NCI-H187 (cell line): ENCODE measurements at places on chromosomes 11 and 22.

DNA sequence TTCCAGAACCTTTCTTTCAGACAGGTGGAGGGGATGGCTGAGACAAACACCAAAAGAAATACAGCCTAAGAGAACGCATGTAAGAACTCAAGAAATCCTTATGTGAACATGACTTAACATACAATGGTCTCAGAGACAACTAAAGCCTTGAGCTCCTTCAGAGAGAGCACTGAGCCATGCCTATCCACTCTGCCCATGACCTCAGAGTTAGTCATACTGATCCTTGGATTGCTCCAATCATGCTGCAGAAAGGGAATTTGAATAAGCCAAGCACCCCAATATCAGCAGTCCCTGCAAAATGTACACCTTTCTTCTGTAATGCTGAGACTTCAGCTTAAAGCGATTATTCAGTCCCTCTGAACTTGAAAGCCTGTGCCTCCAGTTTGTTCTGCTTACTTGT, 43.2 kb upstream of the CHKA start:
- no peak for DNase-seq

GRCh38 chr11:37905707-37906417, 1307.8 kb upstream of the RAG2 start:
- no peak for DNase-seq

- no peak for DNase-seq
Observed at GRCh38 chr22:42993651-42994275, 21.2 kb downstream of the PACSIN2 start.

GRCh38 chr11:9639985-9640384, 23.9 kb upstream of the SWAP70 start:
- no peak for DNase-seq

GRCh38 chr22:45977551-45978274, 751 bp upstream of the WNT7B start:
- no peak for DNase-seq

DNA sequence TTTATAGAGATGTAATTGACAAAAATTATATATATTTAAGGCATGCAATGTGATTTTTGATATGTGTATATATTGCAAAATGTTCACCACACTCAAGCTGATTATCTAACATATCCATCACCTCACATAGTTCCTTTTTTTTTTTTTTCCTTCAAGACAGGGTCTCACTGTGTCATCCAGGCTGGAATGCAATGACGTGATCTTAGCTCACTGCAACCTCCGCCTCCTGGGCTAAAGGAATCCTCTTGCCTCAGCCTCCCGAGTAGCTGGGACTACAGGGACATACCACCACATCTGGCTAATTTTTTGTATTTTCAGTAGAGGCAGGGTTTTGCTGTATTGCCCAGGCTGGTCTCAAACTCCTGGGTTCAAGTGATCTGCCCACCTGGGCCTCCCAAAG, 65.1 kb upstream of the SLC35C1 start:
- no peak for DNase-seq
